ENCODE measurements at places on chromosomes 4 and X.
A peak's percentile ranks its signal among the peaks of the same experiment; 100 is the strongest.

- DNase-seq: peak; percentile 20
These were observed 79.3 kb upstream of the DYNLT3 start for GRCh38 chrX:37926700-37927099.

DNA sequence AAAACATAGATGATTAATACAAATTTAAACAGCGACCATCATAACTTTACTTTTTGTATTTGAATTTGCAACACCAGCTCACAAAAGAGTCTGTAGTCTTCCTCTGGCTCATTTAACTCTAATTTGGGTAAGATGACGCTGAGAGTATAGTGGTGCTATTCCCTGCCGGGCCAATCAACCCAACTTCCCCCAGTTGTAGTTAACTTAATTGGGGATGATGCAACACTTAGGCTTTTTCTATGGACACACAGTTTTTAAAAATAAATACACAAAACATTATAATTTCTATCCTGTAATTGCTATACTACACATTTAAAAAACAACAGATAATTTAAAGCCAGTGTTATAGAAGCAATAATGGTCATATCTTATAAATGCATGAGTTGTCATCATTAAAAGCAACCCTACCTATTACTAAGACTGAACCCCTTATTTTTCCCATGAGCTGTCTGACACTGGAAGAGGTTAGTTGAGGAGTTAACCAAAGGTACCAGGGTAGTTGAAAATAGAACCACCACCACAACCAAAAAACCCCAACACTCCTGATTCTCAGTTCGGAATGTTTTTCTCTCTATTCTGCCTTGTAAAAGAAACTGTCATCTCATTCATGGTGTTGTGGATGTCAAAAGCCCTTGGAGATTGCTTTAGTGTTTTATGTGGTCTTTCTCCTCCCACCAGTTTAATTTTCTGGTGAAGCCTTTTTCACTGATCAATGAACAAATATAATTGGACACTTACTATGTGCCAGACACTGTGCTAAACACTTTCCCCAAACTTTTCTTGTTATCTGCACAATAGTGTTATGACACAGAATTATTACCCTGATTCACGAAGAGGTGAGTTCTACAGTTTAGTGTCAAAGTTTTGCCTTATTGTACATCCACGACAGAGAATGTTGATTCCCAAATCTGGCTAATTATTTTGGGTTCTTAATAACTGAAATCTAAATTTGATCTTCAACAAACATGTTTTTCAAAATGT is 61.5 kb upstream of the RAPGEF2 start:
- no peak for DNase-seq

- no peak for DNase-seq
These were observed 19.8 kb upstream of the FMR1 start for GRCh38 chrX:147891896-147892295.

- no peak for DNase-seq
These were observed 197.0 kb downstream of the FAT4 start for GRCh38 chr4:125511715-125512114.

DNA sequence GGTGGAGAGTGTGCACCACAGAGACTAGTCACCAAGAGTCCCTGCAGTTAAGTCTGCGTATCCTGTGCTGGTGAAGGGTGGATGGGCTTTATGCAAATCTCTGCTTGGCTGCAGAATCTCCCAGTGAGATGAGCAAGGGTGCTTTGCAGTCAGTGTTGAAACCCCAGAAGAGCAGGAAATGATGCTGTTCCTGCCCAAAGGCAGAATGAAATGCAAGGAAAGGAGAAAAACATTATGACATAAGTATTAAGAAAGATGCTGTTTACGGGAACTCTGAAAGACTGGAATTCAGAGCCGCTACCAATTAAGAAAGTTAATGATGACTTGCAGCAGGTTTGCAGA is 25.4 kb upstream of the ACSL1 start:
- no peak for DNase-seq

DNA sequence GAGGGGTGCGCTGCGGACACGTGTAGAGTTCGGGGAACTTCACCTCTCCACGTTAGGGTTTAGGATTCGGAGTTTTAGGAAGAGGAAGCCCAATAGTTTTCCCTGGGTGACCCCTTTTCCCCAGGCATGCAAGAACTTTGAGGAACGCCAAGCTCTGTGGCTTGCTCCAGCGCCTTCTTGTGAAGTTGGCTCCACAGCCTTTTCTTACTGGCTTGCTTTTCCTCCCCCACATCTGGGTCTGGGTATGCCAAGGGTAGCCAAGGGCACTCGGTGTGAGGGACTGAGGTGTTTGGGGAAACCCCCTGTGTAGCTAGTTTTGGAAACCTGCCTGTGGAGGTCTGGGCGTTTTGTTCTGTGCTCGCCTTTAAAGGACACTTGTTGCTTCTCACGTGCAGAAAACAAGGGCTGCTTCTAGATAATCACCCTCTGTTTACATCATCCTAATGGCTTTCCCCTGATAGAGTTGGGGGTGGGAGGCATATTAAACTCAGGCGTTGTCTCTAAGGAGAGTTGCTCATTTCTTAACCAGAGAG is 746 bp downstream of the EDNRA start:
- no peak for DNase-seq

GRCh38 chr4:146113171-146113570 is 62.3 kb upstream of the LSM6 start:
- DNase-seq: no peak

GRCh38 chrX:43166874-43167273 is 388.9 kb upstream of the PPP1R2C start:
- DNase-seq: no peak

DNA sequence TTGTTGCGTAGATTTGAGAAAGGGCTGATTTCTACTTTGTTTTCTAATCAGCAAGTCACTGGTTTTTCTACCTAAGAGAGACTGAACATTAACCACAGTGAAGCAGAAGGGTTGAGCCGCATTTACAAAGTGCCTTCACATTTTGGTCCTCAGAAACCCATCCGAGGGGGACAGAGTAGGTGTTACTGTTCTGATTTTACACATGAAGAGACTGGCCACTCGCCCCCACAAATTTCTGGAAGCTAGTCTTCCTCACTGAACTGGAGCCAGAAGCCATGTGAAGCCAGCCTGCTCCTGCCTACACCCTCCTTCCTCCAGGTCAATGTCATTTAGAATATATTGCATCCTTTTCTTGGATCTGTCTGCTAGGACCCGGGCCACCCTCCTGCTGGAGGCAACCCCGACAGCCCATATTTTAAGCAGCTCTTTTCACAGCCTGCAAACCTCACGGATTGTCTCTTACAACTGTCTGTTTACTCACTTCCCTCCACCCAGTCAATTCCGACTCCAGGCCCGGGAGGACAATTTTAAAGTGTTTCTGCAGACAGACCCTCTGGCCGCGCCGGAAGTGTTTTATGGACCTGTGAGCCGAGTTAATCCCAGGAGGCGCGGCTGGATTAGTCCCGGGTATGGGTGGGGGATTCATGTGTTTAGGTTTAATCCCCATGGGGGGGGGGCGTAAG is 73.2 kb upstream of the BCOR start:
- DNase-seq: no peak

DNA sequence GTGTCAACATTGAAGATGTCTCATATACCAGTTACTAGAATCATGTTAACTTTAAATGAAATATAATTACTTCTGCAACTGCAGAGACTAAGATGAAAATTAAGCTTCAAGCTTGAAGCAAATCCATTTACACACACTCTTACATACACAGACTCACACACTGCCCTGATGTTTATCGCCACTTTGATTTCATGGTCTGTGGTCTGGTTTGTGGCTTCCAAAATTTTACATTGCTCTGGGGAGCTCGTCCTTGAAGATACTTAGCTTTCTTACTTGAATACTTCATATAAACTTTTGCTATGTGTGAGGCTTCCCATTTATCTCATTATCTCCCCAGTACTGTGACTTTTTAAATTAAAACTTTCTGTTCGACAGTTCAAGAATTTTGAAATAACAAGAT is 35.8 kb downstream of the ARHGEF38 start:
- no peak for DNase-seq

DNA sequence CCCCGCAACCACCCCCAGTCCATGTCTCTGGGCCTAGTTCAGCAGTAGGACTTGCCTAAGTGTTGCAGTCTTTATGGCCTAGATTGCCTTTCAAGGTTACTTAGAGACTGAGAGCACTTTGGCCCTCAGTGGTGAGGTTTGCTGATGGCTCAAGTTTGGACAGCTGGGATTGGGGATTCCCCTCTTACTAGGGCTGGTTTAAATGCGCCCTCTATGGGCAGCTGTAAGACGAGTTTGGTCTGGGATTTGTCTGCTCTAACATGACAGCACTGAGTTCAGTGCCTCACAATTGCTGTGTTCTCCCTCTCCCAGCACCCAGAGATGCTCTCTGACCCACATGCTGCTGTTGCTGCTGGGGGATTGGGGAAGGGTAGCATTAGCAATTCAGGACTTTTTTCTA is 23.1 kb downstream of the DACH2 start:
- no peak for DNase-seq

- DNase-seq: no peak
These were observed 730.9 kb downstream of the STPG2 start for GRCh38 chr4:97412331-97412730.

All from NCI-H1694 (cell line).